ENCODE measurements at places on chromosomes 3 and 15. TPM values are rescaled to one million over a fixed set of nuclear protein-coding genes. Genes with fewer than 3 reads are reported as not detected.

TTLL13 gene
- total RNA-seq, result not detected

KLHL18 gene
- total RNA-seq, result 14.0 TPM

GOLGA8K gene
- total RNA-seq, result not detected

FMN1 gene
- 6.7 TPM for total RNA-seq

IQCH gene
- total RNA-seq, result 1.9 TPM

SERPINI2 gene
- total RNA-seq, result not detected

CHDH gene
- total RNA-seq, result 0.34 TPM
